GM12892 (cell line): ENCODE measurements at places on chromosomes 5 and 9.

- no peak for DNase-seq
Observed at GRCh38 chr9:93968451-93969327, 13.5 kb upstream of the BARX1 start.

DNA sequence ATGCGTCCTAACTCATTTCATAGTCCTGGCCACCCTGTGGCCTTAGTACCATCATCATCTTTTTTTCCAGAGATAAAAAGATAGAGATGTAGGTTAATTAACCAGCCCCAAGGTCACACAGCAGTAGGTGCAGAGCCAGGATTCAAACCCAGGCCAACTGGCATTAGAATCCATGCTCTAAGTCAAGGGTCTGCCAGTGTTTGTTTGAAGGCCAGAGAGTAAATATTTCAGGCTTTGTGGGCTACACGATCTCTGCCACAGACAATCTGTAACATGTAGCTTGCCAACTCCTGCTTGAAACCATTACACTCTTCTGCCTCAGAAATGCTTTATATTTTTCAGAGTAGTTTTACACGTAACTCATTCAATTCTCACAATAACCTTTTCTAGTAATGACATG, 119.6 kb downstream of the EFNA5 start:
- no peak for DNase-seq

DNA sequence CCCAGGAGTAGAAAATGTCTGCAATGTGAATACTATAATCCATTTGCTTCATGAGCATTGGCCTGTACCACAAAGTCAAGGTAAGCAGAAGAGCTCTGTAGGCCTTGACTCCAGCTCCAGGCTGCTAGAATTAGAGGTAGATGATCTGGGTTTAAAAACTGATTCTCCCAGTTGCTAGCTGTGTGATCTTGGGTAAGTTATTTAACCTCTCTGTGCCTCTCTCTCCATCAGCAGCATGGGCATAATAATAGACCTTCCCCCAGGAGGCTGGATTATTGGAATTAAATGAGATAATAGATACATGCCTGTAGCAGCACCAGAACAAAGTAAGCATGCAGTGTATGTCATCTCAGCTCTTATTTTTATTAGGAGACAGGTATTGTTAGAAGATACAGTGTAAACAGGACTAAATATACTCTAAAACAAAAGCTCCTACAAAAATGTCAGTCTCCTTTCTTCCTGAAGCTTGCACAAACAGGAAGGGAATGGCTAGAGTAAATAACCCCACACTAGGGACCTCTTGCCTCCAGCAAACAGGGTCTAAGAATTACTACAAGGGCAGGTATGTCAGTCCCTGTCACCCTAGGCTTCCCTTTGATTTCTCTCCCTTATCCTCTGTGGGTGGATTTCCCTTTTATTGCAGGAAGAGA, 57.5 kb downstream of the PSAT1 start:
- DNase-seq, result no peak

DNA sequence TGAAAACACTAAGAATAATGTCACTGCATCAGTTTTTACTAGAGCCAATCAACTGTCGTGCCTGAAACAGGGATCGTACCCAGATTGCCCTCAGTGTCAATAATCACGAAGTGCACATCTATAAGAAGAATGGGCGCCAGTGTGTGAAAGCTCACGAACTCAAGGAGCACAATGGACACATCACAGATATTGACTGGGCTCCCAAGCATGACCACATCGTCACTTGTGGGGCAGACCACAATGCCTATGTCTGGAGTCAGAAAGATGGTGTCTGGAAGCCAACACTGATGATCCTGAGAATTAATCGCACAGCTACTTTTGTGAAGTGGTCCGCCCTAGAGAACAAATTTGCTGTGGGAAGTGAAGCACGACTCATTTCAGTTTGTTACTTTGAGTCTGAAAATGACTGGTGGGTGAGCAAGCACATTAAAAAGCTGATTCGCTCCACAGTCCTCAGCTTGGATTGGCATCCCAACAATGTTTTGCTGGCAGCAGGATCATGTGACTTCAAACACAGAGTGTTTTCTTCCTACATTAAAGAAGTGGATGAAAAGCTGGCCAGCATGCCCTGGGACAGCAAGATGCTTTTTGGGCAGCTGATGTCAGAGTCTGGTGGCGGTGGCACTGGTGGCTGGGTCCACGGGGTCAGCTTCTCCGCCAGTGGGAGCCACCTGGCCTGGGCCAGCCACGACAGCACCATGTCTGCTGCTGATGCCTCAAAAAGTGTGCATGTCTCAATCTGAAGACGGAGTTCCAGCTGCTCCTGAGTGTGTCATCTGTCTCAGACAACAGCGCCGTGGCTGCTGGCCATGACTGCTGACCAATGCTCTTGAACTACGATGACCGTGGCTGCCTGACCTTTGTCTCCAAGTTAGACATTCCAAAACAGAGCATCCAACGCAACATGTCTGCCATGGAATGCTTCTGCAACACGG, 32.2 kb downstream of the NSA2 start:
- no peak for DNase-seq

- DNase-seq, result no peak
Observed at GRCh38 chr5:74342948-74343682, 297.4 kb downstream of the ENC1 start.

GRCh38 chr9:91118704-91119025, 243.1 kb downstream of the AUH start:
- no peak for DNase-seq

DNA sequence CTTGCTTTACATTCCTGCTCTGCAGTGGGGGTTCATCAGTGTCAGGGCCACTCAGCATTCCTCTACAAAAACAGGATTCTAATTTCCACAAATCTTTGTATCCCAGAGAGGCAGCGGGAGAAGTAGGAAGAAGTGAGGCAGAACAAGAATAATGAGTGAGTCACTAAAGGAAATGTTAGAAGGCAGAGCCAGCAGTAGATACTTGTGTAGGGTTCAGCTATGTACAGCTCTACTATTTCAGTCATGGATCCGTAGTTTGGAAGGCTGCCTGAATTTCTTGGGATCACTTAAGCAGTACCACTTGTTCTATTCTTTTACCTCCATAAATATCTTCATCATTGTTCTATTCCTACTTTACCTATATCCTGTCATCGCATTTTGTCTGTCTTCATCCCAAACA, 246.3 kb upstream of the TLE4 start:
- no peak for DNase-seq

DNA sequence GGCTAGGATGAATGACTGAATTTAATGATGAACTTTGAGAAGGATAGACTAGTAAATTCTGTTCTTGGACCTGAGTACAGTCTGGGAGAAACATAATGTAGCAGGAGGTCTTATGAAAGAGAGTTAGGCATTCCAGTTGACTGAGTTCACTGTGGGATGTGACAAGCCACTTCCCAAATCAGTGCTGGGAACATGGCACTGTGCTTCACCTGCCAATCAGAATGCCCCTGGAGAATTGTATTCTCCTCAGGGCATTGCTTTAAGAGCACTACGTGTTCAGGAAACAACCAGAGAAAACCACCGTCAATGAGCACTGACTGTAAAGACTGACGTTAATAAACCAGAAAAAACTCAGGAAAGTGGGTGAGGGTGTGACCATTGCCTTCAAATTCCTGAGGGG, 1.2 kb downstream of the CCDC107 start:
- no peak for DNase-seq

- DNase-seq, result no peak
Observed at GRCh38 chr9:83466877-83467276, 71.3 kb downstream of the FRMD3 start.

GRCh38 chr9:26891726-26892125, 876 bp downstream of the CAAP1 start:
- DNase-seq, result no peak
